Fibroblast of lung (primary cell): ENCODE measurements at places on chromosomes 12 and 14. TPM values are rescaled to one million over a fixed set of nuclear protein-coding genes. Genes with fewer than 3 reads are reported as not detected.

The NKX2-1 gene
- total RNA-seq, result not detected in 2 replicates

The NEUROD4 gene
- not detected in 2 replicates for total RNA-seq

The CCDC88C gene
- 0.17 and 0.51 TPM in 2 replicates for total RNA-seq

- no peak for DNase-seq
- H3K4me3 ChIP-seq, result no peak overlapping the region
- H3K36me3 ChIP-seq, result no peaks in the 10 kb centered on the region
- H3K27me3 ChIP-seq, result no peaks in the 10 kb centered on the region
Measured at GRCh38 chr12:47808574-47809365, 10.9 kb downstream of the HDAC7 start.

DNA sequence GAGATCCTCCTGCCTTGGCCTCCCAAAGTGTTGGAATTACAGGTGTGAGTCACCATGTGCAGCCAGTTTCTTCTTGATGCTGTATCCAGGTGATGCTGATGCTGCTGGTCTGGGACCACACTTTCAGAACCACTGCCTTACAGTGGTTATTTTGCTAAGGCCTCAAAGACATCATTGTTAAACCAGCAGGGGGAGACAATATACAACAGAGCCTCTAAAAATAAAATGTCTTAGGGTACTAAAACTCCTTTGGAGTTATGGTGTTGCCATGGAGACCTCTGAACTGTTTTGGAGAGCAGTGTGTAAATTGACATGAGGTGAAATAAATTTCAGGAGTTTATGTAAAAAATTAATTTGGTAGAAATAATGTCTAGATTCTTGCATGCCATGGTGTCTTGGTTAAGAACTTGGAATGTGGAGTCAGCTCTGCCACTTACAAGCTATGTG, 1.1 kb upstream of the ARG2 start:
- DNase-seq, result peak; percentile 71
- peaks cover 11% of the 10 kb centered on the region for H3K27me3 ChIP-seq
- no peak overlapping the region for H3K4me3 ChIP-seq

DNA sequence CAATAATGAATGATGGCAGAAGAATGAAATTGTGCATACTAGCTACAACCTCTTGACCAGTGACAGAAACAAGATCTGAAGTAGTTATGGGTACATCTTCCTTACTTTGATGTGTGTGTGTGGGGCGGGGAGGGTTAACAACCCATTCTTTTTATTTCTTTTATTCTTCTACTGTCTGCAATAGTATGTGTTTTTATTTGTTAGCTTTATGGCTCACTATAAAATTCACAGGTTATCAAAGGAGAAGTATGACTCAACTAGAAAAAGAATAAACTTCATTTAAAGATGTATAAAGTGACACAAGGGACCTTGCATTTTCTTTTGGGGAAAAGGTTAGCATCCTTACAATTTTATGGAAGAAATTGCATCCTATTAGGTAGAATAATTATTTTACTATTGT, 430.5 kb downstream of the DAD1 start:
- no peaks in the 10 kb centered on the region for H3K36me3 ChIP-seq
- DNase-seq, result no peak
- H3K27ac ChIP-seq, result no peak overlapping the region
- no peaks in the 10 kb centered on the region for H3K4me1 ChIP-seq
- no peaks in the 10 kb centered on the region for H3K27me3 ChIP-seq

DNA sequence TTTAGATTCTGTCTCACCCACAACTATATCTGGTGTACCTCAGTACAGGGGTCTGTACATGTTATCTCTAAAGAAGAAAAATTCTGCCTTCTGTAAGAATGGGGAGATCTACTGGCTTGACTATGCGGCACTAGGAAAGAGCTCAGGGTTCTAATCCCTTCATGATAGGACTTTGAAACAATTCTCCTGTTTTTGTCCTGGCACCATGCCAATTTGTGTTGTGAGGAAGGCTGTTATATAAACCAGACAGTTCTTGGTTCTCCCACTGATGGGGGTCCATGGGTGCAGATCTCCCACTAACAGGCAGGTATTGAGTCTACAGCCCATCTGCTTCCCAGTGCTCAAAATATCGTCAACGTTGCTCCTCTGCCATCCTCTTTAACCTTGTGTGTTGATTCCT, 883.7 kb downstream of the GALC start:
- no peaks in the 10 kb centered on the region for H3K4me1 ChIP-seq
- H3K4me3 ChIP-seq, result no peak overlapping the region
- no peaks in the 10 kb centered on the region for H3K36me3 ChIP-seq
- H3K27me3 ChIP-seq, result no peaks in the 10 kb centered on the region

GRCh38 chr12:46430340-46430948, 57.9 kb upstream of the SLC38A2 start:
- no peaks in the 10 kb centered on the region for H3K27me3 ChIP-seq
- no peaks in the 10 kb centered on the region for H3K36me3 ChIP-seq
- peak; percentile 82 for DNase-seq
- no peak overlapping the region for H3K4me3 ChIP-seq
- peaks cover 11% of the 10 kb centered on the region for H3K4me1 ChIP-seq
